Vagina (tissue), 2 donors: ENCODE measurements at places on chromosomes 5 and 9. TPM values are rescaled to one million over a fixed set of nuclear protein-coding genes. Genes with fewer than 3 reads are reported as not detected.
A peak's percentile ranks its signal among the peaks of the same experiment; 100 is the strongest.

PTGR1 gene
- 40.3 TPM for total RNA-seq

LHX6 gene
- total RNA-seq, result 8.1 TPM

GALNT10 gene
- 11.5 TPM for total RNA-seq

CCNO gene
- not detected for total RNA-seq

AK8 gene
- 0.25 TPM for total RNA-seq

SCGB3A2 gene
- not detected for total RNA-seq

DNA sequence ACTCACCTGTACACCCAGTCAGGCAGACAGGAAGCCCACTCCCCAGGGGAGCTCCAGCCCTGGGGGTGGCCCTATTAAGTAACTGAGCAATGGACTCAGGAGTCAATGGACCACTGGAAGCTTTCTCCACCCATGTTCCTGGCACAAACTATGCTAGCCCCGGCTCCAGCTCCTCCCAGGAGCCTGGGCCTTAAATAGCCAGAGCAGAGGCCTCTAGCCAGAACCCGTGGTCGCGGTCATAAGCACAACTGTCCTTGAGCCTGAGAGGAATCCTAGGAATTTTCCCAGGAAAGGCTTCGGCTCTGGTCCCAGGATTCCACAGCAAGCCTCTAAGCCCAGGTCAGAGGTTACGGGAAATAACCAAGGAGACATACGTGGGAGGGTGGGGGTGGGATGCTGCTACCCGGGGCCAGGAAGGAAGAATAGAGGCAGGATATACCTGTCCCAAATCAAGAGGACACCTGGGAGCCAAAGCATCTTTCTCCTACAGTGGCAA, 5.5 kb downstream of the SEPTIN8 start:
- H3K27ac ChIP-seq, result no peak overlapping the region
- no peaks in the 10 kb centered on the region for H3K27me3 ChIP-seq
- H3K4me1 ChIP-seq, result peaks cover 87% of the 10 kb centered on the region
- DNase-seq, result no peak

- H3K27me3 ChIP-seq, result no peaks in the 10 kb centered on the region
- H3K4me3 ChIP-seq, result no peak overlapping the region
- no peak for DNase-seq
- no peaks in the 10 kb centered on the region for H3K36me3 ChIP-seq
- no peak overlapping the region for H3K27ac ChIP-seq
Observed at GRCh38 chr5:133918316-133918715, 50.1 kb downstream of the C5orf15 start.

DNA sequence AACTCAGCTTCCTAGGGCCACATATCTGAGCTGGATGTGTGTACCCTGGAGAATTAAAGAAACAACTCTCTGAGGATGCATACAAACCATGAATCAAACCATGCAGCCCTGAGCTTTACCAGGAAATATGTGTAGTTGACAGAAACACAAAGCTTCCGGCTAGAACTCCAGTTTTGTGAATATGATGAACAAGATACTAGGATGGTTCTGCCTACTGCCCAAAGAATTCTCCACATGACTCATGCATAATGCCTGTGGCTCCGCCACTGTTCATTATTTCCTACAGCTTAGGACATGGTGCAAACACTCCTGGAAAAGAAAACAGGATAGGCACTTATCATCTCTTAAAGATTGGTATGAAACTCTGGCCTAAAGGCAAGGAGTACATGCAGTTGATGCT, 343.4 kb downstream of the DNAH5 start:
- H3K36me3 ChIP-seq, result no peaks in the 10 kb centered on the region
- no peaks in the 10 kb centered on the region for H3K27me3 ChIP-seq
- DNase-seq, result no peak
- H3K27ac ChIP-seq, result no peak overlapping the region
- H3K4me1 ChIP-seq, result no peaks in the 10 kb centered on the region

- no peaks in the 10 kb centered on the region for H3K27me3 ChIP-seq
- no peak for DNase-seq
- H3K4me3 ChIP-seq, result no peak overlapping the region
- H3K4me1 ChIP-seq, result no peaks in the 10 kb centered on the region
Observed at GRCh38 chr5:173629628-173630027, 13.2 kb upstream of the BOD1 start.

- H3K27ac ChIP-seq, result no peak overlapping the region
- H3K36me3 ChIP-seq, result no peaks in the 10 kb centered on the region
- H3K4me3 ChIP-seq, result no peak overlapping the region
- H3K27me3 ChIP-seq, result no peaks in the 10 kb centered on the region
- peaks cover 30% of the 10 kb centered on the region for H3K4me1 ChIP-seq
Observed at GRCh38 chr5:159047086-159047485, 52.6 kb downstream of the EBF1 start.

- H3K27me3 ChIP-seq, result no peaks in the 10 kb centered on the region
- H3K4me1 ChIP-seq, result no peaks in the 10 kb centered on the region
- H3K36me3 ChIP-seq, result no peaks in the 10 kb centered on the region
- no peak within 1 kb of the TSS for H3K27ac ChIP-seq
Observed at GRCh38 chr5:56233230-56233629, at the start of gene ANKRD55. Gene ANKRD55 (minus strand): TSS chr5:56233330. CDS start chr5:56232913, 417 bp downstream.

DNA sequence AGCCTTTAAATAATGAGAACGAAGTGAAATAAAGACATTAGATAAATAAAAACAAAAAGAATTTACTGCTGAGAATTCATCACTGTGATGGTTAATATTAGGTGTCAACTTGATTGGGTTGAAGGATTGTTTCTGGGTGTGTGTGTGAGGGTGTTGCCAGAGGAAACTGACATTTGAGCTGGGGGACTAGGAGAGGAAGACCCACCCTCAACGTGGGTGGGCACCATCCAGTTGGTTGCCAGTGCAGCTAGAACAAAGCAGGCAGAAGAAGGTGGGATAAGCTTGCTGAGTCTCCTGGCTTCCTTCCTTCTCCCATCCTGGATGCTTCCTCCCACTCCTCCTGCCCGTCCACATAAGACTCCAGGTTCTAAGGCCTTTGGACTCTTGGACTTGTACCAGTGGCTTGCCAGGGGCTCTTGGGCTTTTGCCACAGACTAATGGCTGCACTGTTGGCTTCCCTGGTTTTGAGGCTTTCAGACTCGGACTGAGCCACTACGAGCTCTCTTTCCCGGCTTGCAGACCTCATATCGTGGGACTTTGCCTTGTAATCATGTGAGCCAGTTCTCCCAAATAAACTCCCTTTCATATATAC, 43.7 kb upstream of the ABL1 start:
- DNase-seq, result no peak
- H3K4me3 ChIP-seq, result no peak overlapping the region
- no peaks in the 10 kb centered on the region for H3K36me3 ChIP-seq
- peaks cover 27% of the 10 kb centered on the region for H3K4me1 ChIP-seq

DNA sequence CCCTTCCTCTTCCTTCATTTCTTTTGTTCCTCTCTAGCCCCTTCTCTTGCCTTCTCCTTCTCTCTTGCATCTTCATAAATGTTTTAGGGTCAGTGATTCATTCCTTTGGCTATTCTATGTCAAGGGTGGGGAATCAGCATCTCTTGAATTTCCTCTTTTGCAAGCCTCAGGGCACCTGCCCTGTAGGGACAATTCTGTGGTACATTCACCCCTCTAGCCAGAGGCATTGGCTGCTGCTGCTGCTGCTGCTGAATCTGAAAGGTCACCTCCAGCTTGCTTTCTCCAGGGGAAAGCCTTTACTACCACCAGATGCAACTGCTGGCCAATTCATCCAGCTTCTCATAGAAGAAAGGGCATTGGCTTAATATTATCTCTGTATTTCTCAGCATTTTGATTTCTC, 87.3 kb downstream of the INSYN2B start:
- no peak overlapping the region for H3K27ac ChIP-seq
- H3K4me1 ChIP-seq, result no peaks in the 10 kb centered on the region
- no peaks in the 10 kb centered on the region for H3K27me3 ChIP-seq
- no peak overlapping the region for H3K4me3 ChIP-seq

DNA sequence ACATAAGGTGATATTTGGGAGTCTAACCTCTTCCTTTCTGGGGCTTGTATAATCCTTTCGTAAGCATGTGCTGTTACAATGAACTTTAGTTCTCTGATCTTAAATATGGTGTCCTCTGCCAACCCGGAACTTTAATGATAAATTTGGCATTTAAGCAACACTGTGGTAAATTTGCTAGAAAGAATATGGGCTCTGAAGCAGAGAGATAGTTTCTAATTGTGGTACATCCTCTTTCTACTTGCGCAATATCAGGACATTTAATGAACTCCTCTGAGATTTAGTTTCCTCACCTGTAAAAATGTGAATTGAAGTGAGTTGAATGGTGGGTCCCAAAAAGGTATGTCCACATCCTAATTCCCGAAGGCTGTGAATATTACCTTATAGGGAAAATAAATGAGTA, 364.7 kb downstream of the CAAP1 start:
- peaks cover 11% of the 10 kb centered on the region for H3K4me1 ChIP-seq
- H3K27ac ChIP-seq, result no peak overlapping the region
- no peak overlapping the region for H3K4me3 ChIP-seq
- no peaks in the 10 kb centered on the region for H3K27me3 ChIP-seq
- H3K36me3 ChIP-seq, result no peaks in the 10 kb centered on the region
- DNase-seq, result no peak

DNA sequence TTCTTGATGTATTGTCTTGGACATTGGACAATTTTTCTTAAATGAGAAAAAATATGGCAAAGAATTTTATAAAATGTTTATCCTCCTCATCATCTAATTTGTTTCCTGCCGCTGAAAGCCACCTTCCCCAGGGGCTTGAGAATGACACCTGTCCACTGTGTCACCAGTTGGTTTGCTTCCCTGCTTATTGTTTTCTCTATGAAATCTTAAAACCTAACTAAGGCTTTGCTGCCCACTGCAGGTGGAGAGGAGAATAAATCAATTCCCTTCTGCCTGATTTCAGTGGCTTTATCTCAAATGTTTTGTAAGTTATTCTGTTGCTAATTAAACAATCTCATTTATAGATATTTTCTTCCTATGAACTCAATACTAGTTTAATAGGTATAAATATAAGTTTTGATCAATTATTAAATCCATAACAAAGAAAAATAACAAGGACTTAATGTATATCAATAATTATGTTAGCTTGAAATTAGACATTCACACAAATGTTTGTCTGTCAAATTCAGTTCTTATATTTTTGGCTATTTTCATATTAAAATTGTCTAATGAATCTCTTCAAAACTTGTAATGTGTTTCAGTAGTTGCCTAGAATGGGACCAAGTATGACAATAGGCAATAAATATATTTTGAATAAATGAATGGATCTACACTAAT, 822.5 kb downstream of the PTPRD start:
- no peaks in the 10 kb centered on the region for H3K27me3 ChIP-seq
- H3K4me1 ChIP-seq, result no peaks in the 10 kb centered on the region
- no peak overlapping the region for H3K27ac ChIP-seq
- H3K4me3 ChIP-seq, result no peak overlapping the region
- H3K36me3 ChIP-seq, result no peaks in the 10 kb centered on the region

- H3K4me1 ChIP-seq, result no peaks in the 10 kb centered on the region
- H3K36me3 ChIP-seq, result no peaks in the 10 kb centered on the region
- no peaks in the 10 kb centered on the region for H3K27me3 ChIP-seq
- H3K4me3 ChIP-seq, result no peak overlapping the region
Observed at GRCh38 chr9:82410866-82411265, 422.3 kb downstream of the SPATA31D1 start.

- H3K4me1 ChIP-seq, result peaks cover 9% of the 10 kb centered on the region
- H3K27me3 ChIP-seq, result no peaks in the 10 kb centered on the region
- no peaks in the 10 kb centered on the region for H3K36me3 ChIP-seq
Observed at GRCh38 chr5:139763930-139764791, 31.4 kb upstream of the PSD2 start.

GRCh38 chr9:99819123-99819855, 2.4 kb upstream of the NR4A3 start:
- no peaks in the 10 kb centered on the region for H3K36me3 ChIP-seq
- H3K4me3 ChIP-seq, result peak overlapping the region; percentile 92
- no peaks in the 10 kb centered on the region for H3K27me3 ChIP-seq
- peaks cover 33% of the 10 kb centered on the region for H3K4me1 ChIP-seq

GRCh38 chr5:1793301-1793740, 6.3 kb downstream of the MRPL36 start:
- peaks cover 12% of the 10 kb centered on the region for H3K4me1 ChIP-seq
- H3K36me3 ChIP-seq, result peaks cover 15% of the 10 kb centered on the region
- no peak overlapping the region for H3K27ac ChIP-seq
- DNase-seq, result no peak

DNA sequence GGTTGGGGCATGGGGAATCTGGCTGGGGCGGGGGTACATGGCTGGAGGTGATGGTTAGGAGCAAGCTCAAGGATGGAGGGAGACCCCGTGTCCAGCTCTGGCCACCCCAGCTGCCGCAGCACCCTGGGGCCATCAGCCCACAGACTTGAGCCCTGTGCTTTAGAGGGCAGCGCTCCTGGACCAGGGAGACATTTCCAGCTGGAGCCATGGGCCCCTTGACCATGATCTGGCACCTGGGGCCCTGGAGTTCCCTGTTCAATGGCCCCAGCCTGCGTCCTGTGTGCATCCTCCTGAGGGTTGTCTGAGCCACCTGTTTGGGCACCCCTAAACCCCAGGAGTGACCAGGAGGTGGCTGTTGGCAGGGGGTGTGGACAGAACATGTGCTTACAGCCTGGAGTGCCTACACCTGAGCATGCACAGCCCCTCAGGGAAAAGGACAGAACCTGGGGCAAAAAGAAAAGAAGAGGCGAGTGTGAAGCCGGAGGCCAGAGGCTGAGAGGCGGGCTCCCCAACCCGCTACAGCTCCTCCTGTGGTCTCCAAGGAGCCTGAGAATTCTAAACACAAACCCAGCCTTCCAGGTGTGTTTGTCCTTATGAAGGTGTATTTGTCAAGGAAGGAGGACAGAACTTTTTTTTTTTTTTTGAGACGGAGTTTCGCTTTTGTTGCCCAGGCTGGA, 126.7 kb downstream of the C9orf50 start:
- H3K36me3 ChIP-seq, result no peaks in the 10 kb centered on the region
- no peak overlapping the region for H3K4me3 ChIP-seq
- H3K4me1 ChIP-seq, result peaks cover 82% of the 10 kb centered on the region
- H3K27me3 ChIP-seq, result no peaks in the 10 kb centered on the region
- peak overlapping the region; percentile 99 for H3K27ac ChIP-seq

DNA sequence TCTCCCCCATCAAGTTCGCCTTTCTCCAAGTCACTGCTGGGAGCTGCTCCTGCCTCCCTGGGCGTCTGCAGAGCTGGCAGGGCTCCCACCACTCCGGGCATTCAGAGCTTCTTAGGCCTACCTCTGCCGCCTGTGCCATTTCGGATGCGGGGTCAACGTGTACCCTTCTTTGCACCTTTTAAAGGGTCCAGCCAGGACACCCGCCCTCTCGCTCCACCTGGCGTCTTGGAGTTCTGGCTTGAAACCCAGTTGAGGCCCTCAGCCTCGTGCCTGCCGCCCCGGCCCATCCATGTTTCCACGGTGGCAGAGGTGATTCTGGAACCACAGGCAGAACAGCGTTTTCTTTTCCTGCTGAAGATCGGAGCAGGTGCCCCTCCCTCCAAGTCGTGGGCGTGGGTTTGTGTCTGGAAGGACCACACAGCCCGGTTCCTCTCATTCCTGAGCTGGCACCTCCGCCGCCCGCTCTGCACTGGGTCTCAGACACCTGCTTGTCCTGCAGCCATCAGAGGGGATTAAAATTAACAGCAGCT, 32.9 kb downstream of the NDUFS6 start:
- H3K27me3 ChIP-seq, result no peaks in the 10 kb centered on the region
- no peaks in the 10 kb centered on the region for H3K4me1 ChIP-seq
- DNase-seq, result no peak
- no peak overlapping the region for H3K27ac ChIP-seq
- H3K36me3 ChIP-seq, result no peaks in the 10 kb centered on the region
- H3K4me3 ChIP-seq, result no peak overlapping the region
